ENCODE measurements at places on chromosomes 11 and 22.

DNA sequence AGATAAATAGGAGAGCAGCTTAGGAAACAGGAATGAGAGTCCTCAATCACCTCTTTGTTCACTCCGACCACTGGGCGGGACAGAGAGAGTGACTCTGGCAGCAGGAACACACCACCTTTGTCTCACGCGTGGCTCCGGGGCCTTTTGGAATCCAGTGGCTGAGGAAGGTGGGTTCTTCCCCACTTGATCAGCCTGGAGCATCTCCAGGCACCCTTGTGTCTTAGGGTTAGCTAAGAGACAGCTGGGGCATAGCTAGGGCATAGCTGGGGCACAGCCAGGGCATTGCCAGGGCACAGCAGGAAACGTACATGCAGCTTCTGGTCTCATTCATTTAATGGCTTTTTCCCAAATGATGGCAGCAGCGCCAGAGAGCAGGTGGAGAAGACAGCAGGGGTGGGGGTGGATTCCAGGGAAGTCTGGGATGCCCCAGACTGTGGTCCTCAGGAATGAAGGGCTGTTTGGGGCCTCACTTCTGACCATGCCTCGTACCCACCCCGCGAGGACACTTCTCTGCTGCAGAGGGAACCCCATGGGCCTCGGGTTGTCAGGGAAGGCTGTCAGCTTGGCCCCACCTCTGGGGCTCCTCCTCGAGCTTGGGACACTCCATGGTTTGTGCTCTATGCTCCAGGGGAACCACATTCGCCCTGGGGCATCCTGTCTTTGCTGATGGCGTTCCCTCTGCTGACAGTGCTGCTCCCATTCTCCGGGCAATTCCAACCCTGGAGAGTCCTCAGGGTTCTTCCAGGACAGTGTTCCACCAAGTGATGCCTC, 30.4 kb upstream of the SHANK2 start:
- no peaks in the 10 kb centered on the region for H3K27me3 ChIP-seq
- H3K27ac ChIP-seq: no peak overlapping the region
- H3K36me3 ChIP-seq: no peaks in the 10 kb centered on the region
- no peak overlapping the region for H3K4me3 ChIP-seq

DNA sequence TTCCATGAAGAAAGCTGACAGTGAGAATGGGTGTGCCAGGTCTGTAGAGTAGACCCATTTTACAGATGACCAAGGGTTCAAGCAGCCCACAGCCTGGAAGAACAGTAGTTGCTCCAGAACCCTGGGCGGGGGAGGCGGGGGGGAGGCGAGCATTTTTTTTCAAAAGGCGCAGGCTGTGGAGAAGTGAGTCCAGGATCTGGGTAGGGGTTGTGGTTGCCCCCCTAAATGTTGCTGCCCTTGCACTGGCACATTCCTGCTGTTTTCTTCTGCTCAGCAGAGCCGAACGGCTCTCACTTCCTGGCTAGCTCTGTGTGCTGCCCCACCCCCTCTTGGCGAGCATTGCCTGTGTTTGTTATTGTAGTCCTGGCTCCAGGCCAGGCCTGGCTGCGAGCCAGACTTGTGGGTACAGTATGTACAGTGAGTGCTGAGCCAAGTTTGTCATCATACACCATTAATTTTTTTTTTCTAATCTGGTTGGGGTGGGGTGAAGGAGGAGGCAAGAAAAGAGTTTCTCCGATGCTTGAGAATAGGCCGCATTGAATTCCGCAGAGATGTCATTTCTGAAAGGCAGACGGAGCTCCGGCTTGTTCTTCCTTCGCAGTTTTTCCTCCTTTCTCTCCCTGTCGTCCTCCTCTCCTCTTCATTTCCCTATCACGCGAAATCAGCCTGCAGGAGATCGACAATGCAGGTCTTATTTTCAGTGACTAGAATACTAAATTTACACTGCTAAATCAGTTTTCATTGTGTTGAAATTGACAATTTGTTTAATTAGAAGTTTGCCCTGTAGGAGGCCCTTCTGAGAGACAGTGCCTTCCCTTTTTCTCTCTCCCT, 100.5 kb downstream of the ZBTB16 start:
- peak overlapping the region; percentile 7 for H3K4me3 ChIP-seq
- peak; percentile 100 for DNase-seq
- no peaks in the 10 kb centered on the region for H3K27me3 ChIP-seq
- H3K27ac ChIP-seq: peak overlapping the region; percentile 89
- peaks cover 54% of the 10 kb centered on the region for H3K4me1 ChIP-seq

DNA sequence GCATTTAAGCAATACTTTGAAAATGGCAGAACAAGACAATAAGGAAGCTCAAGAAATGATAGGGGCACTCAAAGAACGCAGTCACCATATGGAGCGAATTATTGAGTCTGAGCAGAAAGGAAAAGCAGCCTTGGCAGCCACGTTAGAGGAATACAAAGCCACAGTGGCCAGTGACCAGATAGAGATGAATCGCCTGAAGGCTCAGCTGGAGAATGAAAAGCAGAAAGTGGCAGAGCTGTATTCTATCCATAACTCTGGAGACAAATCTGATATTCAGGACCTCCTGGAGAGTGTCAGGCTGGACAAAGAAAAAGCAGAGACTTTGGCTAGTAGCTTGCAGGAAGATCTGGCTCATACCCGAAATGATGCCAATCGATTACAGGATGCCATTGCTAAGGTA, 51.9 kb downstream of the SPECC1L start:
- no peaks in the 10 kb centered on the region for H3K36me3 ChIP-seq
- no peak overlapping the region for H3K27ac ChIP-seq
- no peak overlapping the region for H3K4me3 ChIP-seq
- no peak for DNase-seq

DNA sequence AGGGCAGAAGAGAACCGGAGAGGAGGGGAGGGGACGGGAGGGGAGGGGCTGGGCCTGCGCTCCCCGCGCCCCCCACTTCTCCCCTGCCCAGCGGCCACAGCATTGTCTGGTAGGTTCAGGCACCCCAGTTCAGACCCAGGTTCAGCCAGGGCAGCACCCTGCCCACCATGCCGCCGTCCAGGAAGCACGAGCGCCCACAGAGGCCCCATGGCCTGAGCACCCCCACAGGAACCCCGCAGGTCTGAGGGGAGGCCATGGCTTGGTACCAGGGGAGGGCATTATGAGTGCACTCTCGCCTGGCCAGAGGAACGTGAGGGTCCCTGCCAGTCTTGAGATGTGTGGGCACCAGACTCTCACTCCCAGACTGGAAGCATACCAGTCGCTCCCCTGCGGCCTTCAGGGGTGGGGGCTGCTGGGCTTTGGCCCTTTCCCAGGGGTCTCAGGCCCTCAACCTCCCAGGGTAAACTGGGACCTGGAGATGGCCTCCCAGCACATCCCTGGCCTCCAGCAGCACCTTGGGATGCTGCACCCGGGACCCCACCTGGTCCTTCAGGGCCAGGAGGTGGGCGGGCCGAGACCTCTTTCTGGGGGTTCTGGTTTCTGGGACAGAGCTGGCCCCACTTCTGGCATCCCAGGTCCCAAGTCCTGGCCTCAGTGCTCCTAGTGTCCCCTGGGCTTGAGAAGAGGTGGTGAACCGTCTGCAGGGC, 597 bp upstream of the PLXNB2 start:
- H3K27ac ChIP-seq: peak overlapping the region; percentile 46
- H3K4me1 ChIP-seq: peaks cover 33% of the 10 kb centered on the region
- peak; percentile 74 for DNase-seq
- no peak overlapping the region for H3K4me3 ChIP-seq
- no peaks in the 10 kb centered on the region for H3K36me3 ChIP-seq

DNA sequence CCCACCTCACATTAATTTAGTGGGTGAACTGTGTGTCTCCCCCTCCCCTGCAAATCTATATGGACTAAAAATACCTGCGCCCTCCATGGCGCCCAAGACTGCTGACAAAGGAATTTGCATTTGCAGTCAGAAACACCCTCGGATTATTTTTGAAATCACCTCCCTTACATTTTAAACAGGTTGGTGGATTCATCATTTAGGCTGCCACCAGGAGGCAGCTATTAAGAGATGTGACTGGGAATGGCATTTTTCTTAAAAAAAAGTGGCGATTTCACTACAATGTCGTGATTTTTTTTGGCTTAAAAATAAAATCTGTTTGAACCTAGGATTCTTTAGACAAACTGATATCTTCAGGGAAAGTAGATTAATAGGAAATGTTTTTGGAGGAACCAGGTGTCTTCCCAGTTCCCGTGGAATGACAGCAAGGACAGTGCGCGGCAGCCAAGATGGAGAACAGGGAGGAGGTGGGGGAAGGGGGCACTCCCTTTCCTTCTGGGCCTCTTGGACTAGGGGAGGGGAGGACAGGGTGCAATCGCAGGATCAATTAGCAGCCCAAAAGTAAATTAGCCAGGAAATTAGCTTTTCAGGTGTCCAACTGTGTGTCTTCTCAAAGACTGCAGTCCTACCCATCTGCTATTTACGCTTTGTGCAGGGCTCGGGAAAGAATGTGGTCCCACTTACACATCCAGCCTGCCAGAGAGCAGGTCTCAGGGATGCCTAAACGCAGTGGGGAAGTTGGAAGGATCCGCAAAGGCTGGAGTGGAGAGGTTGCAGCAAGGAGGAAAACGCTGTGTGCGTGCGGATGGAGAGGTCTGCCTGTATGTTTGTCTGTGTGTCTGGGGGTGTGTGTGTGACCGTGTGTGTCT, 496.4 kb downstream of the NTM start:
- no peaks in the 10 kb centered on the region for H3K27me3 ChIP-seq
- no peak for DNase-seq
- H3K36me3 ChIP-seq: no peaks in the 10 kb centered on the region
- no peak overlapping the region for H3K27ac ChIP-seq
- H3K4me3 ChIP-seq: no peak overlapping the region

GRCh38 chr11:125337836-125338834, 157.9 kb downstream of the FEZ1 start:
- no peaks in the 10 kb centered on the region for H3K36me3 ChIP-seq
- DNase-seq: no peak
- H3K4me1 ChIP-seq: peaks cover 9% of the 10 kb centered on the region
- no peak overlapping the region for H3K27ac ChIP-seq

DNA sequence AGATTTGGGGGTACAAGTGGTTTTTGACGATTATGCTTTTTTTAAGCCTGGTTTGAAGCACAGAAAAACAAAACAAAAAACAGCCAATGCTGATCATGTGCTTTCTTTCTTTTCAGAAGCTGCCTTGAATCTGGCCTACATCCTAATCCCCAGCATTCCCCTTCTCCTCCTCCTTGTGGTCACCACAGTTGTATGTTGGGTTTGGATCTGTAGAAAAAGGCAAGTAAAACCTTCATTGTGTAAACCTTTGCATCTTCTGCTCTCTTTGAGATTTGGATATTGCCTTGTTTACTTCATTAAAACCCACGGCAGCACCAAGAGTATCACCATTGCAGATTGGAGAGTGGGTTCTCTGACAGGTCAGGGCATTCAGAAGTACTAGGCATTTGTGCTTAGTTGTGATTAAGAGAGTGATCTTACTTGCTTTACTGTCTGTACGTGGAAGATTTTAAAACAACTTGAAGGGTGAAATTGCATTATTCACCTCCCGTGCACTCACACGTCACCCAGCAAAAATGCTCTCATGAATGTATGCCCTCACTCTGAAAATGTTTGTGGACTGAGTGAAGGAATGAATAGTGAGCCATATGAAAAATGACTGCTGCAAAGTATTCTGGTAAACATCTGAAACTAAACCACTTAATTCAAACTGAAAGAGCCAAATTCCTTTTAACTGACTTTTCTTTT, 17.0 kb downstream of the LAYN start:
- no peak overlapping the region for H3K27ac ChIP-seq
- no peaks in the 10 kb centered on the region for H3K27me3 ChIP-seq
- no peaks in the 10 kb centered on the region for H3K36me3 ChIP-seq
- H3K4me3 ChIP-seq: no peak overlapping the region
- H3K4me1 ChIP-seq: no peaks in the 10 kb centered on the region

- no peaks in the 10 kb centered on the region for H3K4me1 ChIP-seq
- no peaks in the 10 kb centered on the region for H3K27me3 ChIP-seq
- no peak overlapping the region for H3K4me3 ChIP-seq
- H3K36me3 ChIP-seq: no peaks in the 10 kb centered on the region
- no peak overlapping the region for H3K27ac ChIP-seq
Measured at GRCh38 chr11:94652735-94653284, 85.6 kb downstream of the PIWIL4 start.

- H3K4me3 ChIP-seq: no peak overlapping the region
- H3K27ac ChIP-seq: no peak overlapping the region
- no peak for DNase-seq
Measured at GRCh38 chr22:22682807-22683667, 38.6 kb downstream of the GGTLC2 start.

- H3K27me3 ChIP-seq: no peaks in the 10 kb centered on the region
- H3K4me3 ChIP-seq: no peak overlapping the region
- H3K27ac ChIP-seq: no peak overlapping the region
- DNase-seq: no peak
Measured at GRCh38 chr11:72778535-72779494, 15.0 kb downstream of the STARD10 start.

DNA sequence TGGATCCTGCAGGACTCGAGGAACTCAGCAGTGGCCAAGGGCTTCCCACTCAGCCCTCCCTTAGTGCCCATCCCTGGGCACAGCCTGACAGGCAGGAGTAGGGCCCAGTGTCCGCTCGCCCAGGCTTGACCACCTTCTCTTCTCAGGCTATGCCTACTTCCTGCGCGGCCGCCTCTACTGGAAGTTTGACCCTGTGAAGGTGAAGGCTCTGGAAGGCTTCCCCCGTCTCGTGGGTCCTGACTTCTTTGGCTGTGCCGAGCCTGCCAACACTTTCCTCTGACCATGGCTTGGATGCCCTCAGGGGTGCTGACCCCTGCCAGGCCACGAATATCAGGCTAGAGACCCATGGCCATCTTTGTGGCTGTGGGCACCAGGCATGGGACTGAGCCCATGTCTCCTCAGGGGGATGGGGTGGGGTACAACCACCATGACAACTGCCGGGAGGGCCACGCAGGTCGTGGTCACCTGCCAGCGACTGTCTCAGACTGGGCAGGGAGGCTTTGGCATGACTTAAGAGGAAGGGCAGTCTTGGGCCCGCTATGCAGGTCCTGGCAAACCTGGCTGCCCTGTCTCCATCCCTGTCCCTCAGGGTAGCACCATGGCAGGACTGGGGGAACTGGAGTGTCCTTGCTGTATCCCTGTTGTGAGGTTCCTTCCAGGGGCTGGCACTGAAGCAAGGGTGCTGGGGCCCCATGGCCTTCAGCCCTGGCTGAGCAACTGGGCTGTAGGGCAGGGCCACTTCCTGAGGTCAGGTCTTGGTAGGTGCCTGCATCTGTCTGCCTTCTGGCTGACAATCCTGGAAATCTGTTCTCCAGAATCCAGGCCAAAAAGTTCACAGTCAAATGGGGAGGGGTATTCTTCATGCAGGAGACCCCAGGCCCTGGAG, 3.3 kb upstream of the SMARCB1 start:
- no peaks in the 10 kb centered on the region for H3K27me3 ChIP-seq
- H3K4me3 ChIP-seq: no peak overlapping the region
- peaks cover 7% of the 10 kb centered on the region for H3K4me1 ChIP-seq
- no peaks in the 10 kb centered on the region for H3K36me3 ChIP-seq
- no peak for DNase-seq

- no peaks in the 10 kb centered on the region for H3K36me3 ChIP-seq
- H3K4me1 ChIP-seq: peaks cover 5% of the 10 kb centered on the region
- H3K4me3 ChIP-seq: peak within 1 kb of the TSS; percentile 40
- peak; percentile 16 for DNase-seq
Measured at GRCh38 chr11:2270322-2271076, at the start of gene ASCL2. Gene ASCL2 (minus strand): TSS chr11:2270588. CDS start chr11:2270332, 256 bp downstream.
